ENCODE measurements at places on chromosomes 7 and 10. TPM values are rescaled to one million over a fixed set of nuclear protein-coding genes. Genes with fewer than 3 reads are reported as not detected.

- H3K4me1 ChIP-seq, result no peaks in the 10 kb centered on the region
- no peaks in the 10 kb centered on the region for H3K36me3 ChIP-seq
- H3K27me3 ChIP-seq, result no peaks in the 10 kb centered on the region
- DNase-seq, result no peak
These were observed 57.7 kb downstream of the TRUB1 start for GRCh38 chr10:114995468-114996247.

CPED1 gene
- total RNA-seq, result 14.0 TPM

- no peaks in the 10 kb centered on the region for H3K36me3 ChIP-seq
- no peaks in the 10 kb centered on the region for H3K27me3 ChIP-seq
- H3K4me3 ChIP-seq, result no peak overlapping the region
- DNase-seq, result no peak
- peaks cover under 1% of the 10 kb centered on the region for H3K4me1 ChIP-seq
These were observed 265.9 kb downstream of the SNX13 start for GRCh38 chr7:17674166-17674942.

CACNA2D1 gene
- 128 TPM for total RNA-seq

CCDC172 gene
- total RNA-seq, result not detected
